EL (cell line): ENCODE measurements at places on chromosomes 12 and 14.

DNA sequence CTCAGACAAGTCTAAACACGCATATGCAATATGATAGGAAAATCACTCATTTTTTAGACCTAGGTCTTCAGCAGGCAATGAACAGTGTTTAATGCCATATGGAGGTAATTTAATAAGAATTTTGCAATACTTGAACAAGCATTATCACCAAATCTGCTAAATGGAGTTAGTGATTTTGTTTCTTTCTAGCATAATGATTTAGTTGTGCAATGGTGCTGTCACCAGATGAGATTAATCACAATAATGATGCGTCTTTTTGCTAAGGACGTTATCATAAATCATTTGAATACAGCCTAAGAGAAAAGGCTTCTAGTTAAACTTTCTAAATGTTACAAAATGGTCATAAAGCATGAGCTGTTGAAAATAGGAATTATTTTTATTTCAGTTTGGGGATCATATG lies 170.0 kb upstream of the SLC16A7 start:
- no peak for DNase-seq

DNA sequence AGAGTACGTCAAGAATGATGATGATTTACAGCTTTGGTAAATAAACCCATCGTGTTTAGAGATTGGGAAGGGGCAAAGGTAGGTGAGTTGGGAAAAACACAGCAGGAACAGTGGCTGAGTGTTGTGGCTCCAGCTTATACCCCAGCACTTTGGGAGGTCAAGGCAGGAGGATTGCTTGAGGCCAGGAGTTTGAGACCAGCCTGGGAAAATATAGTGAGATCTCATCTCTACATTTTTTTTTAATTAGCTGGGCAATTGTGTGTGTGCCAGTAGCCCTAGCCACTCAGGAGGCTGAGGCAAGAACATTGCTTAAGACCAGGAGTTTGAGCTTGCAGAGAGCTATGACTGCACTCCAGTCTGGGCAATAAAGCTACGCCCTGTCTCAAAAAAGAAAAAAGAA lies 77.1 kb downstream of the RASSF9 start:
- no peak for DNase-seq

- DNase-seq: peak; percentile 71
Measured at GRCh38 chr12:88553941-88554658, 26.2 kb downstream of the KITLG start.

GRCh38 chr12:44154128-44154527 lies 318.2 kb downstream of the TMEM117 start:
- DNase-seq: peak; percentile 2

DNA sequence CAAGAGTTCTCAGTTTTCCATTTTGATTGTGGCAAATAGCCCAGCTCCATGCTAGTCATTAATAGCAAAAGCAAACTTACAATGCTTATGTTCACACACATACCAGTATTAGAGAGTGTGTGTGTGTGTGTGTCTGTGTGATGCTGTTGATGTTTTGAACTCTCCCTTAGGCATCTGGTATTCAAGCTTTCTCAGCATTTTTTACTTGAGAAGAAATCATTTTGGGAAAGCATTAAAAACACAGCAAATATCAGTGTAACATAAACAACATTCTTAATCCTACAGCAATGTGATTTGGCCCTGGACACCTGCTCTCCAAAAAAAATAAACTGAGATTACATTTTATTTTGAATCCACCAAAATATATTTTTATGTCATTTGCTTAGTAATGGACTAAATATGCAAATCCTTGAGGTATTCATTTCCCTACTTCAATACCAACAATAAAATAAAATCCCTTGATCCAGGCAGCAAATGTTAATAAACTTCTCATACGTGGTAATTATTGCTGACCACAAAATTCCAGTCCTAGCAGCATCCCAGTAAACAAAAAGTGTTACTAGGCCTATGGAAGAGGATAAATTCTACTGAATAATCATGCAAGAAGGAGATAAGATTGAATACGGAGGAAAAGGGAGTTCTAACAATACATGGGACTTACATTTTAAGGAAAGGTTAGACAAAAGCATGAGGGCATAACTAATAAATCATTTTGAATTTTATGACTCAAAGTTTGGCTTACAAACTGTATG lies 249.5 kb upstream of the CLEC14A start:
- DNase-seq: peak; percentile 26

DNA sequence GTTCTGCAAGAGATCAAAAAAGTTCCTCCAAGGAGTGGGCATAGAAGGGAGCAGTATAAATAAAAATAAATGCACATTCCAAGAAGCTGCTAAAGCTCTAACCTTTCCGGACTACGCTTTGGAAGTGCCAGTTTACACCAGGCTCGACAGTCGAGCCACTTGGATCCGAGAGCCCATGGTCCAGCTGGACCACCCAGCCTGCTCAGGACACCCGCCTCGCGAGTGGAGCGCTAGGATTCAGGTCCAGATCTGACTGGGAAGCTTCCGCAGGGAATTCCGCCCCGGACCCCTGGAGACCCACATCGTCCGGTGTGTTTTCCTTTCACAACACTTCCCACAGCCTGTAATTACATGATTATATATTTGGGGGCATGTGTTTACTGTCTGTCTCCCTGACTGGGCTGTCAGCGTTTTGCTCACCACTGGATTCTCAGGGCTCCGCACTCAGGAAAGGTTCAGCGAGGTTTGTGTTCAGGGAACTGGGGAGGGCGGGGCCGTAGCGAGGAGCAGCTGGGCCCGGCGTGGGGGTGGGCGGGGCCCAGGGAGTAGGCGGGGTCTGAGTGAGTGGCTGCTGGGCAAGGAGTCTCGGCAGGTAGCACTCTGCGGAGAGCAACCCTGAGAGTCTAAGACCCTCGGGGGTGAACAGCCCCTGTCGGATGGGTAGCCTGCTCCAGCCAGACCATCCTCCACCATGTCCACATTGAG lies 52.3 kb upstream of the TMEM263 start:
- peak; percentile 68 for DNase-seq

DNA sequence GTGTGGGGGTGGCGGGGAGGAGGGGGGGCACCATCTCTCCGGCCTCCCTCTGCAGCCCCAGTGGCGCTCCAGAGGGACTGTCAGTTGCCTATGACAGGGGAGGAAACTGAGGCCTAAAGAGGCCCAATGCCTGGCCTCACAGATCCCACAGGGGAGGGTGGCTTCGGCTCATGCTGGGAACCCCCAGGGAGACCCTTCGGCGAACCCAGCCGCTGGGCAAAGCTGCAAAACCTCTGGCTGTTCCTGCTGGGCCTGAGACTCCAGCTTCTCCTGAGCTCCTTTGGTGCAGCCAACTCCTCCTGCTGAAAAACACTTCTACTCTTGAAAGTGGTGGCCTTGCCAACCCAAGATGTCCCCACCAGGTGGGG lies 170.1 kb upstream of the RTL1 start:
- no peak for DNase-seq

GRCh38 chr12:108582509-108582908 lies 15.4 kb downstream of the TMEM119 start:
- DNase-seq: no peak

DNA sequence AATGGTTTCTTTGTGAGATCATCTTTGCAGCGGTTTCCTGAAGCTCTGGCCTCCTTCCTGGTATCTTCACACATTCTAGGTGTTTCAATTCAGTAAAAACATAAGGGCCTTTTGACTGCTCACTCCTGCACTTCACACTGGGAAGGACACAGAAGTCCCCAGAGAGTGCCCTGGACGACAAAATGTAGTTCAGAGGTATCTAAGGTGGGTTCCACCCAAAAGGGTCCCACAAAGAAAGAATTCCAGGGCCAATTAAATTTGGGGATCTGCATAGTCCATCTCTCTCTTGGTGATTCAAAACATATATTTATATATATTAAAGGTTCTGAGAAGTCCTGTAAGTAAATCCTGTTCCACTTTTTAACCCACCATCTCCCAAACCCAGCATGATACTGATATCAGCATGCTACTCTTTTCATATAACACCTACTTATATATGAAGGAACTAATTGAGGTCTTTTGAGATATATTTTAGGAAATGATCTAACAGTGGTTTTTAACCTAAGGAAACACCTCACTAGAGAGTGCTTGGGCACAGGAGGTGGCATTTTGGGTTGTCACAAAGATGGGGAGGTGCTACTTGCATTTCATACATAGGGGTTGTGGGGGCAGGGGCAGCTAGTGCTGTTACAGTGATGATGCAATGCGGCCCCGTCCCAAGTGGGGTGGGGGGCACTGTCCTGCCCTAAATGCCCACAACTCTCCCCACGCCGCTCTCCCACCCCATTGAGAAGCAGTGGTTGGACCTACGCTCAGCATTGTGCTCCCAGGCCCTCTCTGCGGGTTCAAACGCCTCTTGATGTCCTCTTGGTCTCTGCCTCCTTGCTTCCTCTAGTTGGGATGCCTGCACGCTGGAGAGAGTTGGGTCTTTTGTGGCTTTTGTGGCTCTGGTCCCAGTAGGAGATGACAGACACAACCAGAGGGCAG lies 109.4 kb downstream of the ARF6 start:
- DNase-seq: no peak

- no peak for DNase-seq
Measured at GRCh38 chr12:15265875-15266274, 44.7 kb upstream of the RERG start.

DNA sequence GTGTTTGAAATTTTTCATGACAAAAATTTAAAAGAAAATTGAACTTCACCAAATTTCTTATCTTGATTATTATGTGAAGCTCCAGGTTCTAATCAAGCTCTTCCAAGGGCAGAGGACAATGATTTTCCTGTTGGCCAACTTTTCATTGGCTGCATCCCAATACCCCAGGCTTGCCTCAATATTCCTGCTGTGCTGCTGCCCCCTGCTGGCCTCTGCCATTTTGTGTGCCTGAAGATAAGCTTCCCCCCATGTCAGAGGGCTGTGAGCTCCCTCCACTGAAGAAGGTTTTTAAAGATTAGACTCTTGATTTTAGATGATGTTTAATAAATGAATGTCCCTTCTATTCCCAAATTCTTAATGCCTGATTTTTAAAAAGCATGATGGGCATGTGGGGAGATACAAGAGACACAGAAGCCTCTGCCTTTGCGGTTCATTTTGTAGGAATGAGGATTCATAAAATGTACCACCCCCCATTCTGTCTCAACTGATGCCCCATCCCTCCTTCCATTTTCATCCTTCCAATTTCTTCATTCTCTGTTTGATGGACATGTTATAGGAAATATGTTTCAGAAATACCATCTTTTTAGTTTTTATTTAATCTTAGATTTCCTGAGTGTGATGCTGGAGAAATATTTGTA lies 76.7 kb upstream of the RGS6 start:
- peak; percentile 66 for DNase-seq

DNA sequence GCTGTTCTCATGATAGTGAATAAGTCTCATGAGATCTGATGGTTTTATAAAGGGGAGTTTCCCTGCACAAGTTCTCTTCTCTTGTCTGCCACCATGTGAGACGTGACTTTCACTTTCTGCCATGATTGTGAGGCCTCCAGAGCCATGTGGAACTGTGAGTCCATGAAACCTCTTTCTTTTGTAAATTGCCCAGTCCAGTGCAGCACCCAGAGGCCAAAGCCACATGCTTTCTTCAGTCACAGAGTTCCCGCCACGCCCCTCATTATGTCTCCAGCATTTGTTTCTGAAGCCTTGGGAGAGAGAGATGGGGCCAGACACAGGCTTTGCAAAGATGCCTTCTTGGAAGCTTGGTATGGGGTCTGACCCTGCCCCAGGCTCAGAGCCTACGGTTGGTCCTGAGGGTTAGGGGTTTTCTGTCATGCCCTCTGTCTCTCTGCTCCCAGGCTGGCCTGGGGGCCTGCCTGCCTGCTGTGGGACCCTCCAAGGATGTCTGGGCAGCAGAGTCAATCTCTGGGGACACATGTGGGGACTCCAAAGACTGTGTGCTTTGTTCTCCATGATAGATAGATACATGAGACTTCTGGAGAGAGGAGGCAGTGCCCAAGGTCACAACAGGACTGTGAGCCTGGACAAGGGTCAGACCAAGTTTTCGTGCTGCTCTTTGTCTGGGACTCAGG lies 114.1 kb upstream of the PRMT8 start:
- no peak for DNase-seq

GRCh38 chr12:26467351-26467750 lies 272.0 kb downstream of the SSPN start:
- no peak for DNase-seq

- no peak for DNase-seq
Measured at GRCh38 chr12:109695961-109696461, 17.6 kb upstream of the FAM222A start.

DNA sequence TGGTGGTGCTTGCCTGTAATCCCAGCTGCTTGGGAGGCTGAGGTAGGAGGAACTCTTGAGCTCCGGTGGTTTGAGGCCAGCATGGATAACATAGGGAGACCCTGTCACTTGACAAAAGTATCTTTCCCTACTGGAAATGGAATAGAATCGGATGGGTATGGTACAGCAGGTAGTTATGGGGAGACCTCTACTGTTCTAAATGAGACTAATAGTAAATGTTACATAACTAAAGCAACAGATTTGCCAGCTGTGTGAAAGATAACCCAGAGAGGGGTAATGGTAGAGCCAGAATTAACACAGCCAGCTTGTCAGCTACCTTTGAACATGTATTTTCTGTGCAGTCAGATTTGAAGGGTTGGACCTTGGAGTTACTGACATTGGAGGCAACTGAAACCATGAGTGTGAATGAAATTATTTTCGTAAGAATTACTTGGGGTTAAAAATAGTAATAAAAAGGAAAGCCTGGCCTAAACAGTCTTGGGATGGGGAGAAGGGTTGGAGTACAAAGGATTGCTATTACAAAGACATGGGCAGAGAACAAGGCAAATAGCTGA lies 21.7 kb upstream of the NUP107 start:
- DNase-seq: no peak

GRCh38 chr12:93360688-93361087 lies 17.0 kb upstream of the NUDT4 start:
- no peak for DNase-seq
